IPS DF 19.7 (cell line): ENCODE measurements at places on chromosomes 5 and 9.

GRCh38 chr9:124251605-124252378 is 6.0 kb upstream of the NEK6 start:
- DNase-seq, result no peak

- DNase-seq, result no peak
Measured at GRCh38 chr9:91433180-91433579, 9.5 kb upstream of the NFIL3 start.

GRCh38 chr9:126491949-126492348 is 121.8 kb upstream of the LMX1B start:
- DNase-seq, result no peak

- no peak for DNase-seq
Measured at GRCh38 chr5:142295960-142296860, 28.6 kb downstream of the SPRY4 start.

- no peak for DNase-seq
Measured at GRCh38 chr5:29993286-29993685, 1200.2 kb upstream of the CDH6 start.
